ENCODE measurements at places on chromosomes 7 and 10. TPM values are rescaled to one million over a fixed set of nuclear protein-coding genes. Genes with fewer than 3 reads are reported as not detected.

DNA sequence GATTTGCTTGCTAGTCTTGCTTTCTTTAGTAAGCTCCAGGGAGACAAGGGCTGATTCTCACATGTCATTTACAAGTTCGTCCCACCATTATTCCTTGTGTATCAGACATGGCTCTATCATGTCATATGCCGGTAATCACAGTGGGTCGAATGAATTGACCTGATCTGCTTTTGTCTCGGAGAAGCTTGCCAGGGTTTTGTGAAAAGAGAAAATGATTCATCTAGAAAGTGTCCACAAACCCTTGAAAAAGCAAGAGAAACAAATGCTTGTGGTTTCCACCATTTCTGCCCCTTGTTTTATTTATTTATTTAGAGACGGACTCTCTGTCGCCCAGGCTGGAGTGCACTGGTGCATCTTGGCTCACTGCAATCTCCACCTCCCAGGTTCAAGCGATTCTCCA, 278.5 kb downstream of the TCF7L2 start:
- no peak for DNase-seq

DNA sequence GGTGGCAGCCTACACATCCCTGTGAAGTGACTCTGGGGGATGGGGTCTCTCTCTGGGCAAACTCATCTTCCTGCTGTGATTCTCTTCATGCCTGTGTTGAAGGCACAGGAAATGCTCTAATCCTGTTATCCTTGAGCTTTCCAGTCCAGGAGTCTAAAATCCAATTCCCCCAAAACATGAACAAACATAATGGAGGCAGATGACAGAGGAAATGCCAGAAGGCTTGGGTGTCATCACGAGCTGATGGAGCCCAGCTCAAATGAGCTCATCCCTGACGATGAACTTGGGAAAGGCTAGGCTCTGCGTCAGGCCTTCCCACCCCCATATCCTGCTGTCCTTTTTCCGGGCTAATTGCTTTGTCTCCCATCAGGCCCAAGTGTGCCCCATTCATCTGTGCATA, 165.9 kb upstream of the PODXL start:
- no peak for DNase-seq

GRCh38 chr10:88033793-88034192, 170.4 kb downstream of the PTEN start:
- DNase-seq = no peak

Gene ZCCHC24
- 0.60 TPM for total RNA-seq

- no peak for DNase-seq
Observed at GRCh38 chr7:93226310-93226709, at the start of gene HEPACAM2. HEPACAM2 (minus strand) TSS chr7:93226469.

DNA sequence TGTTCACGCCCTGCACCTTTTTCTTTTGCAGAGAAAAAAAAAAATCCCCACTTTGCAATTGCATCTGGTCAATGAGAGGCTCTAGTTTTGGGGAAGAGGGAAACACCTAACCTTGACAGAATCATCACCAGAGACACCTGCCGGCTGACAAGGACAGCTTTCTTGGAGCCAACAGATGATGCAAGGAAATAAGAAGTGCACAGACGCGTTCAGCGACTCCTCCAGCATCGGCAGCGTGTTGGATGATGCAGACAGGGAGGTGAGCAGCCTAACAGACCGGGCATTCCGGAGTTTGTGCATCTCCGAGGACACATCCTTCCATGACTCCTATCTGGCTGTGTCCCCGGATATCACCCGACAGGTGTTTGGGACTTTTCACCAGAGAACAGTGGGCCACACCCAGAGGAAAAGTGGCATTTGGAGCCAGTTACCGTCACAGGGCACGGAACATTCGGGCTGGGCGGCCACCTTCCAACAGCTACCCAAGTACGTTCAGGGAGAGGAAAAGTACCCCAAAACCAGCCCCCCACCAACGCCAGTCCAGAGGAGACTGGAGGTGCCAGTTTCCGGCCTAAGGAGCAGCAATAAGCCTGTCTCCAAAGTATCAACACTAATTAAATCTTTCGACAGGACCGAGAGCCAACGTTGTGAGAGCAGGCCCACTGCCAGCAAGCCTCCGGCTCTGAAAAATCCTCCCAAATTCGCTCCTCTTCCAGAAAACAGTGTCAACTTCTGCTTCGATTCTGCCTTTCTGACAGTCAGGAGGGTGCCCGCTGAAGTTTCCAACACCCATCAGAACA, 23.6 kb downstream of the C10orf71 start:
- no peak for DNase-seq
